NCI-H748 treated with DMSO at 0.1 percent for 48 hours (cell line): ENCODE measurements at places on chromosomes 2 and 18.
A peak's percentile ranks its signal among the peaks of the same experiment; 100 is the strongest.

GRCh38 chr2:25473131-25473530 is 131.4 kb upstream of the DNMT3A start:
- no peak for DNase-seq

- no peak for DNase-seq
These were observed 68.8 kb downstream of the SLC66A2 start for GRCh38 chr18:79882522-79883241.

- no peak for DNase-seq
These were observed 66.9 kb downstream of the ICOS start for GRCh38 chr2:204003276-204003990.

DNA sequence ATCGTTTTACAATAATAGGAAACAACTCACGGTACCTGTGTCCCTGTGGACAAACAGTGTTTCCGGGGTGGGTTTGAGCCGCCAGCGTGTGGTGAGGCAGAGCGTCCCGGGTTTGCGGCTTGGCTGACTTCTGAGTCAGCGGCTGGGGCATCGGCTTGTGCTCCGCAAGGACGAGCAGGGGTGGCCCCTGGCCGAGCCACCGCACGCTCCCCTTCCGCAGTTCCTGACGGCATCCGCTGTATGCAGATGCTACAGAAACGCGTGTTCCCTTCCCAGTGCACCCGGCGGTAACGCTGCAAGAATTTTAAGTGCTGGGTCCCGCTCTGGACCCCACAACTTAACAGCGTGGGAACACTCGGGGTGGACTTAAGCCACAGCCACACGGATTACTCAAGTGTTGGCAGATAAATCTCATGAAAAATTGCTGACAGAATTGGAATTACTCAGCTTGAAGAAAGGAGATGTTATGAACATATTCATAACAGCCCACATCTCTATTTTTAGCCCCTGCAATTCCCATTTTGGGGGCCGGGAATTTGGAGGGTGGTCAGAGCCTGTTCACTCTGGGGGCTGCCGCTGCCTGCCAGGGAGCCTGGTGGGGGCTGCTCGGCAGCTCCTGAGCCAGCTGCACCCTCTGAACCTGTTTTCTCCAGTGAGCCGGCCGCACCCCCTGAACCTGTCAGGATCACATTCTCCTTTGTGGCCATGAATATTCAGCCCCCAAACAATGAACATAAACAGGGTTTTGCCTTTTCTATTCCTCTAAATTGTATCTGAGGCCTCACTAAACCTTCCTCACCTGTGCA is 12.6 kb upstream of the KCNG2 start:
- no peak for DNase-seq

DNA sequence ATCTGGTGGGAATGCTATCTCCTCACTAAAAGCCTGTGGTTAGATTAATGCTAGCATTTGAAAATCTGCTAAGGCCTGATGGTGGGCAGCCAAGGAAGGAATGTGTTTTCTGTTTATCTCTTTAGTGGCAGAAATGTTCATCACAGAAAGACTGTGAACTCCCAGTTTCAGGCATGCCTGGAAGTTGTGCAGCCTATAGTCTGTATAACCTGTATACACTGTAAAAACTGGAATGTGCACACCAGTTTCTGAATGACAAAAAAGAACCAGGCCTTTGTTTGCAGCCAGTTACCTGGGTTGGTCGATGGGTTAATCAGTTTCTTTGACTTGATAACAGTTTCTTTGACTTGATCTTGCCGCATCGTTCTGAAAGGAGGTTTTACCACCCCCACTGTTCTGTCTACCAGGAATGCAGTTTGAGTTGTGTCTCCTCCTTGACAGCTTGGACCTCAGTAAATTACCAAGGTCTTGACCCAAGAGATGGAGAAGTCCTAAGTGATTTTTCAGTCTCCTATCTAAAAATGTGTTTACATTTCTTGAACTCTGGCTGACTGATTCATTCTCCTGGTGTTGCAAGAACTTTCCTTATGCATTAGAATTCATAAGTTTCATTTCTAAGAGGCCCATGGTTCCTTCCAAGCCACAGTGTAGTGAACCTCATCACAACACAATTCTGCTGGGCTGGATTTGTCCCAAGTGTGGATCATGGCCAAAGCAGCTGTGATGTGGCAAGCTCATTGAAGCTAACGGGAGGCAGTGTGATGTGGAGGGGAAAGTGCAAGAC is 62.2 kb downstream of the KIAA2012 start:
- no peak for DNase-seq

DNA sequence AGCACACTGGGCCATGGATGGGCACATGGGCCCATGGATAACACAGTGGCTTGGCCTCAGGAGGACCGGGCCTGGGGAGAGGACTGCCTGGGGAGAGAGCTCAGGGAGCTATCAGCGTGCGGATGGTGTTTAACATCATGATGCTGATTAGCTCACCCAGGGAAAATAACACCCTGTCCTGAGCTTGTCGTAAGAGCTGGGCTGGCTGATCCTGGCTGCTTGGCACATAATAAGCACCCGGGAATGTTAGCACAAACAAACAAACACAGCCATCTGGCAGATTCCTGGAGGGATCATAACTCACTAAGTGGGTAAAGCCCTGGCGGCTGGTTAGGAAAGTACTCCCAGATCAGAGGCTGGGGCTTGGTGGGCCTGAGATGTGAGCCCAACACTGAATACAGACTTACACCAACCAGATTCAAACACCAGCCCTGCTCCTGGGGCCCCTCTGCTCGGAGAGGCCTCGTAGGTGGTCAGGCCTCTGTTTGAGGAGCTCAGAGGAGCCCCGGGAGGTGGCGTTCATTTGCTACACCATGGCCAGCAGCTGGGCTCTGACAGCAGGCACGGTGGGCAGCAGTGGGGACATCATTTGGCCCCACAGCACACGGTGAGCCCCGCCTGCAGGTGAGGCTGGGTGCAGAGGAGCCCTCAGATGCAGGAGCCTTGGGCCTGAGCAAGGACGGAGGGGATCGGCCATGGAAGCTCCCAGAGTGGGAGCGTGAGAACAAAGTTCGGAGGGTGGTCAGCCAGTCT is 193.4 kb upstream of the HDAC4 start:
- no peak for DNase-seq

- DNase-seq, result no peak
These were observed 96.8 kb downstream of the NCK2 start for GRCh38 chr2:105841551-105841950.

DNA sequence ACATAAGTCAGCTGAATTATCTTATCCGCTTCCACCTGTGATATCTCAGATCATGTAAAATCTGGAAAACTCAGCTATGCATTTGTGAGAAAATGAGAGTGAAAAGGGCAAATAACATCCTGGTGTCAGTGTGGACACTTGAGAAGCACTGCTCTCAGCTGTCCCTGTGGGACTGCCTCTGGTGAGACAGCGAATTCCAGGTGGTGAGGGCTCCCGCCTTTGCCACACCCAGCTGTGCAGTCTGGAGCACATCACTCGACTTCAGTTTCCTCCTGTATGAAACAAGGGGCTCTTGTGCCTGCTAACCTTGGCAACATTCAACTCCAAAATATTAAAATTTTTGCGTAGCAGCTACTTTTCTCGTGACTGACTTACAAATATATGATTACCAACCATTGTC is 194.9 kb upstream of the BOD1L2 start:
- no peak for DNase-seq

- no peak for DNase-seq
These were observed 208.2 kb downstream of the FHOD3 start for GRCh38 chr18:36505665-36506064.

DNA sequence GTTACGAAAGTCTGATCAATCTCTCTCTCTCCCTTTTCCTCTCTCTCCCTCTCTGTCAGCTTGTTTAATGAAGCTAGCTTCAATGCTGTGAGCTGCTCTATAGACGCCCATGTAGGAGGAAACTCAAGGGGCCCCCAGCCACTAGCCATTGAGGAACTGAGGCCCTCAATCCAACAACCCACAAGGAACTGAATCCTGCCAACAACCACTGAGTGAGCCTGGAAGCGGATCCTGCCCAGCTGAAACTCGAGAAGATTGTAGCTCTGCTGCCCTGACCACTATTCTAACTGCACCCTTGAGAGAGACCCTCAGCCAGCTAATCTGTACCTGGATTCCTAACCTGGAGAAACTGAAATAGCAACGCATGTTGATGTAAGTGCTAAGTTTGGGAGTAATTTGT is 129.2 kb downstream of the BCL11A start:
- DNase-seq, result no peak

DNA sequence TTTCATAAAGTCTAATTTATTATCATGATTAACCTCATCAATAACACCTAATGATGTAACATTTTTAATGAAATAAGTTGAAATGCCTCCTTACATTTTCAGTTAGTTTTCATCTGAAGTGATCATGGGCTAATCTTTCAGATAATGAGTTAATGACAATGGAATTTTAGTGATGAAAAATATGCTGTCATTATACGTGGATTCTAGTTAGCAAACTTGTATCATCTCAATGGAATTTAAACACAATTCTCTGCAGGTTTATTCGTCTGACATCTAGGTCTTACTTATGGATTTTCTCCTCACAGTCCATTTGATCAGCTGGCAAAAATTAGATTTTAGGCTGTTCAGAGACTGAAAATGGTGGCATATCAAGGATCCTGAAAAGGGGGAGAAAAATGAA is 885.0 kb downstream of the SLC4A3 start:
- DNase-seq, result no peak

- DNase-seq, result peak; percentile 96
These were observed at the start of gene ZSWIM2 for GRCh38 chr2:186848873-186849578. TSS of gene ZSWIM2 (minus strand) at chr2:186849170. CDS start at chr2:186849130, 40 bp downstream.

DNA sequence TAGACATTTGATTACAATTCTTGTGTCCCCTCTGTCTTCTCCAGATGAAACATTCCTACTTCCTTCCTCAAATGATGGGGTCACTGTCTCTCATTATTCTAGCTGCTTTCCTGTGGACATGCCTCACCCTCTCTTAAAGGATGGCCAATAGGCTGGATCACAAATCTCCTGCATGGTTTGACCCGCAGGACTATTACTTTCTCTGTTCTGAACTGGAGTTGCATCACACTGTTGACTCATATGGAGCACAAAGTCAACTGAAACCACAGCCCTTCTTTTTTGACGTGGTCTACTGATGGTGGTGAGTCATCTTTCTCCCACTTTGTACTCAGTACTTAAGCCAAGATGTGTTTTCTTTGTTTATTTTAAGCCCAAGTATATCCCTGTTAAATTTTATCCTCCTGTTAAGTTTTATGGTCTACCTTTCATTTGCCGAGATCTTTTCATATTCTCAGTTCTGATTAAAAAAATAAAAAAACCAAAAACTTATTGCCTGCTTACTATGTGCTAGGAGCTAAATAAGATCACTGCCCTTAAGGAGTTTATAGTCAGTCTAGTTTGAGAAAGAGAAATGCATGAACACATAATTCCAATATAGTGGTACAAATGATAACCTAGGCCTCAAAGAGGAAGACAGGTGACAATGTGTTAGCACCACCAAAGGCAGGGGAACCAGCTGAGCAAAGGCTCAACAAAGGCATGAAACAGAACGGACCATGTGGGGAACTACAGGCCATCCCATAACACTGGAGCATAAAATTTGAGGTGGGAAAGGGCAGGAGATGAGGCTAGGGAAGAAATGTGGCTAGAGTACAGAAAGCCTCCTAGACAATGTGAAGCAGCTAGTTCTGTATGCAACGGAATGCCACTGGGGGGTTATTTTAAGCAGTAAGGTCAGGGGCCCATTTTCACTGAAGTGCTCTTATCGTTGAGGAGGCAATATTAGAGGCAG is 67.6 kb upstream of the ZFP36L2 start:
- no peak for DNase-seq

DNA sequence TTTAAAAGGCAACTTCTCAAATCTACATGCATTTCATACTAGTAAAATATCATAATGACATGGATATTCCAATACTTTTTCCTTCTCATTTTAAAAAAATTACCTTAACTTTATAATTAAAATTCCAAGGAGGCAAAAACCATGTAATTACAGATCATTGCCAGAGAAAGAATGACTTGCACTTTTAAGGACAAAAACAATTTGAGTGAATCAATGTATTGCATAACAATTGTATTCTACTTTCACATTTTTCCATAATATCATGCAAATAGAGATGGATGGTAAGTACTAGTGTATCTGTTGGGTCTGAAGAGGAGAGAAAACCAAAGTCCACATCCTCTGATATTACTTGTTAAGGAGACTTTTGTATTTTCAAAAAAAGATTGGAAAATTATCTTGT is 89.5 kb upstream of the NCK2 start:
- DNase-seq, result no peak
